Stimulated activated CD4-positive, alpha-beta T cell treated with anti-CD3 and anti-CD28 coated beads, Interleukin-1b, Interleukin-23, amount 100 ng/mL, for 1 hour (primary cell): ENCODE measurements at places on chromosomes 4 and X.

DNA sequence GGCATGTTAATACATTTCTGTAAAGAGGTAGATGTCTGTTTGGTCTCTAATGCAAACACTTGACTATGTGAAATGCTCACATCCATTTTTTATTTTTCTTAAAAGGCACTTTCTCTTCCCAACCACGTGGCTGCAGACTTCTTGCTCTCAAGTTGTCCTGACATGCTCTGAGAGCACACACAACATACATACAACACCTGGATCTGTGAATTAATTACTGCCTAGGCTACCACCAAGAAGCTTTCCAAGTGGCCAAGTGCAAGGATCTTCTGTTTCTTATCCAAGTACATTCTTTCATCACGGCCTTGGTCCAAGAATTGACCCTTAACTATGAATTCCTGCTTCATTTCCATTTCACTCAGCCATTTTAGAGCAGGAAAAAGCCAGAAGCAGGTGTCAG lies 110.8 kb downstream of the SPRY1 start:
- no peak for DNase-seq

DNA sequence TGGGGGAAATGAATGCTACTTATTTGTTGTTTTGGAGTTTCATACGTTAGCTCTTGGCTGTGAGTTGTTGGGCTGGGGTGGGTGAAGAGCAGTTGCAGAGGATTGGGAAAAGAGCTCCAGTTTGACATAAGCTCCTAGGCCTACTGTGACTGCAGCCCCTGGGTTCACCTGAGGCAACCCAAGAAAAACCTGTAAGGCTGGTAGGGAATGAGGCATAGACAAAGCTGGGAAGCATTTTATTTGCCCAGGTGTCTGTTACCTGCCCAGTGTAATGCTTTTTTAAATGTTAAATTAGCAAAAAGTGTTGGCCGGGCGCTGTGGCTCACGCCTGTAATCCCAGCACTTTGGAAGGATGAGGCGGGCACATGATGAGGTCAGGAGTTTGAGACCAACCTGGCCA lies 160.0 kb downstream of the FHIP1A start:
- no peak for DNase-seq

- no peak for DNase-seq
These were observed 8.4 kb upstream of the ASMT start for GRCh38 chrX:1606496-1606895.

DNA sequence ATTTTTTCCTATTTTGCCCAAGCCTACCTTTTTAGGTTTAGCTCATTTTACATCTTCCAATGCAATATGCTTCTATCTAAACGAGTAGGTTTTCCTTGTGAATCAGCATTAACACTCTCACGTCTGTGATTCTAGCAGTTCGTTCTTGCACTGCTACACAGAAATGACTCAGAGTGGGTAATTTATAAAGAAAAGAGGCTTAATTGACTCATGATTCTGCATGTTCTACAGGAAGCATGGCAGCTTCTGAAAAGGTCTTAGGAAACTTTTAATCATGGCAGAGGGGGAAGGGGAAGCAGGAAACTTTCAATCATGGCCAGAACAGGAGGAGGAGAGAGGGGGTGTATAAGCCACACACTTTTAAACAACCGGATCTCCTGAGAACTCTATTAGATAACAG lies 44.9 kb downstream of the SPANXN1 start:
- DNase-seq = no peak

DNA sequence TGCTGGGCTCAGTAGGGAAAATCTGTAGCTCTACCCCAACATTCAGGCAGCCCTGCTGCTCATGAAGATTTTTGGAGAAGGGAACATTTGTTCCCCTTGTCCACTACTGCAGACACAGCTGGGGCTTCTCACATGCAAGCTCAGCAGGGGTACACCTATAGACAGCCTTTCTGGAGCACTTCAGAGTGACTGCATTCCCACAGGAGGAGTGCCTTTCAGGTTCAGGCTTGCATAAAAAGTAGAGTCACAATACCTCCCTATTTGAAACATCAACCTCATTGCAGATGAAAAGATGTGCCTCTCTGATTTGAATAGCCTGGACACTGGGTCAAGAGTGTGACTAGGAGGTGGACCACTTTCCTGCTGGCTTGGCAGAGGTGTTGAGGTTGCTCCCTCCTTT lies 53.3 kb upstream of the NAP1L2 start:
- DNase-seq = no peak

DNA sequence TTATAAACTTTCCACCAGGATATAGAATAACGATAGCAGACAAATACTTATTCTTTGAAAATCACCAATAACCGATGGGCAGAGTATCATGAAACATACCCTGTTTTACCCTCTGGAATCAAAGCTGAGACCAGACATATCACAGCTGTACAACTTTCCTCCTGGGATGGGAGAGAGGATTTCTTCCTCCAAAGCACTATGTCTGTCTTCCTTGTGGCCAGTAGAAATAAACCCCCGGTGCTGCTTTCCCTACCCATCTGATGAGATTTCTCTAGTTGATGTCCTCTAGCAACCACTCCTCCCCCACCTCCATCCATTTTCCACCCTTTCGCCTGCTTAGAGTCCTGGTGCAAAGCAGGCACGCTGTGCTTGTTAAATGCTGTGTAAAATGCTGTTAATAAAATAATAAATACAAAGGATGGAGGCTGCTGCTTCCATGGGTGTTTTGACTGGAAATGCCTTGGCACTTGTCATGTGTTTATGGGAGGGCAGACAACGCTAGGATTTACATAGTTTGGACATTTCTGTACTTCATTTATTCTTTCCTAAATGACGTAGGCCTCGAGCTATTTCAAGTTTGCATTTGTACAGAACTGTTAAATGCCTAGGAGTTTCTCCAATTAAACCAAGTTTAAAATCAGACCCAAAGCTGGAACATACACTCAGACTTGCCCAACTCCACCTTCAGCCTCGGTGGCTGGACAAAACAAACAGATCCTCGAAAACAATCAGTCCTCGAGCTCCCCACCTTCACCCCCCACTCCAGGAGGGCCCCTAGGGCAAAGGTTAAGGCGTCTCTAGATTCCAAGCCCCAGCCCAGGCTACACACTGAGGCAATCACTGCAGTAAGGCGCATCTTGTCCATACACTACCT lies 10.1 kb downstream of the BCOR start:
- DNase-seq = no peak

GRCh38 chrX:91311969-91312368 lies 122.7 kb upstream of the PABPC5 start:
- no peak for DNase-seq

DNA sequence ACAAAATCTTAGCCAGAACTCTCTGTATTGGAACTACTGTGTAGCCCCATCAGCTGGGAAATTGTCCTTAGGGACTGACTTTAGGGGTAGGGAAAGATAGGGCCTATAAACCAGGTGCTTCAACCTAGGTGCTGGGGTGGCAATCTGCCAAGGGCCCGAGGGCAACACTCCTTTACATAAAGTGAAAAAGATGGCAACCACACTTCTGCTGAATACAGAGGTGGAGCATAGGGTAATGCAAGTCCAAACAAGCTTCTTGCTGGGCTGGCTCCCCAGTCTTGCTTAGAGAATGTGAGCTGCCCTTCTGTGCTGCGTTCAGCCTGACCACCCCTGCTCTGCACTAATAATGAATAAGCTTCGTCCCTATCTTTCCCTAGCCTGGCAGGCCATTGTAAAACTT lies 9.8 kb downstream of the ZBTB33 start:
- no peak for DNase-seq

GRCh38 chr4:152077582-152077981 lies 316.8 kb upstream of the GATB start:
- DNase-seq = no peak

DNA sequence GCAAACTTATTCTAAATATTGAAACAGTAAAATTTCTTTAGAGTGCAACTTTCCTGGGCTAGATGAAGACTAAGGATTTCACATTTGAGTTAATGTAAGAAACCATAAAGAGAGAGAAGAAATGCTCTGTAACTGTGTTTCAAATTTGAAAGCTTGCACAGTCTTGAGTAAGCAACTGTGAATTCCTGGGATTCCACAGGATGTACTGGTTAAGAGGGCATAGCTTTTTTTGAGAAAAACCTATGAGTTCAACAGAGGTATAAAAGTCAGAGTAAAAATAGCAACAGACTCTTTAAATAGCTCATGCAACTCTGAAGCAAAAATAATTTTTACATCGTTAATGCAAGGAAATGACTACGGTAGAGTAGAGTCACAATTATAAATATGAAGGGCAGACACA lies 25.5 kb downstream of the ZNF330 start:
- no peak for DNase-seq

DNA sequence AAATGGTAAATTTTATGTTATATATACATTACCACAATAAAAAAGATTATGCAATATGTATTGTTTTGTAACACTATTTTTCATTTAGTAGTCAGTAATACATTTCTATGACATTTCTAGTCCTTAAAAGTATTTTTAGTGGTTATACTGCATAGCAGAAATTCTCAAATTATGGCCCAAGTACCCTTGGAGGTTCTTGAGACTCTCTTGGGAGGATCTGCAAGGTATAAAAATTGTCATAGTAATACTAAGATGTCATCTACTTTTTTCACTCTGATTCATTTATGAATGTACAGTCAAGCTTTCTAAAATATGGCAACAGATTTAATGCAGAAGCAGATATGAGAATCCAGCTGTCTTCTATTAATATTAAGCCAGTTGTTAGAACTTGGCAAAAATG lies 138.6 kb upstream of the NAP1L5 start:
- no peak for DNase-seq

DNA sequence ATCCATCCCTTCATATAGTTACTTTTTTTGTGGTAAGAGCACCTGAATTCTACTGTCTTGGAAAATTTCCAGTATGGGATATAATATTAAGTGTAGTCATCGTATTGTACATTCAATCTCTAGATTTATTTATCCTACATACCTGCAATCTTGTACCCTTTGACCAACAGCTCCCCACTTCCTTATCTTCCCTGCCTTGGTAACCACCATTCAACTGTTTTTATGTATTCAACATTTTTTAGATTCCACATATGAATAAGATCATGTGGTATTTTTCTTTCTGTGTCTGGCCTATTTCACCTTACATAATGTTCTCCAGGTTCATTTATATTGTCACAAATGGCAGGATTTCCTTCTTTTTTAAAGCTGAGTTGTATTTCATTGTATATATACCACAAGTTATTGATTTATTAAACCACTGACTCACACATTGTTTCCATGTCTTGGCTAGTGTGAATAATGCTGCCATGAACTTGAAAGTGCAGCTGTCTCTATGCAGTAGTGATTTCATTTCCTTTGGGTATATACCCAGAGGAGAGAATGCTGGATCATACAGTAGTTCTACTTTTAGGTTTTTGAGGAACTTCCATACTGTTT lies 572.5 kb downstream of the MAGEB5 start:
- DNase-seq = no peak

- no peak for DNase-seq
These were observed 137.5 kb upstream of the ANXA3 start for GRCh38 chr4:78414116-78414515.

GRCh38 chr4:147548256-147548655 lies 67.4 kb downstream of the EDNRA start:
- DNase-seq = no peak

GRCh38 chr4:72888331-72888730 lies 181.2 kb downstream of the COX18 start:
- DNase-seq = no peak

GRCh38 chr4:20192736-20193135 lies 59.0 kb upstream of the SLIT2 start:
- no peak for DNase-seq

- no peak for DNase-seq
These were observed 114.7 kb downstream of the DCLK2 start for GRCh38 chr4:150192986-150193385.

DNA sequence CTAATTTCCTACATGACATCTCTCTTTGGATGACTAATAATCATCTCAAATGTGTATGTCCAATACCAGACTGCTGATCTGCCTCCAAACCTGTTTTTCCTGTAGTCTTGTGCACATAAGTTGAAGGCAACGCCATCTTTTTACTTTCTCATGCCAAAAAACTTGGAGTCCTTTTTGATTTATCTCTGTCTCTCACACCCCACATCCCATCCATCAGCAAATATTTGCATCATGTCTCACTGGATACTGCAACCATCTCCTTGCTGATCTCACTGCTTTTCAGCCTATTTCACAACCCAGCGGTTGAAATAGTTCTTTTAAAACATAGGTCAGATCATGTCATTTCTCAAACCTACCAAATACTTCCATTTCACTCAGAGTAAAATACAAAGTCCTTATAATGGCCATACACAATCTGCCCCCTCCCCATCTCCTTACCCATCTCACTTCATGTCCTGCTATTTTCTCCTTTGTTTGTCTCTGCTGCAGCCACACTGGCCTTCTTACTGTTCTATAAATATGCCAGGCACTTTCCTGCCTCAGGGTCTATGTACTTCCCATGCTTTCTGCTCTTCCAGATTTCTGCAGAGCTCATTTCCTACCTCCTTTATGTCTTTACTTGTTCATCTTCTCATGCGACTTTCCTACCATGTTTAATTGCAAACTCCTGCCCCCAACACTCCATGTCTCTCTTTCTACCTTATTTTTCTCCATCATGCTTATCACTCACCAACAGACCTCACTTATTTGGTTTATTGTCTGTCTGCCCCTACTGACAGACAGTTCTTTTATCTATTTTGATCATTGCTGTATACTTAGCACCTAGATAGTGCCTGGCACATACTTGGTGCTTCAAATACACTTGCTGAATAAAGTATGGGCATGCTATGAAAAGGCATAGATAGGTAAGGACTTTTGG lies 98.8 kb downstream of the ANXA3 start:
- no peak for DNase-seq

DNA sequence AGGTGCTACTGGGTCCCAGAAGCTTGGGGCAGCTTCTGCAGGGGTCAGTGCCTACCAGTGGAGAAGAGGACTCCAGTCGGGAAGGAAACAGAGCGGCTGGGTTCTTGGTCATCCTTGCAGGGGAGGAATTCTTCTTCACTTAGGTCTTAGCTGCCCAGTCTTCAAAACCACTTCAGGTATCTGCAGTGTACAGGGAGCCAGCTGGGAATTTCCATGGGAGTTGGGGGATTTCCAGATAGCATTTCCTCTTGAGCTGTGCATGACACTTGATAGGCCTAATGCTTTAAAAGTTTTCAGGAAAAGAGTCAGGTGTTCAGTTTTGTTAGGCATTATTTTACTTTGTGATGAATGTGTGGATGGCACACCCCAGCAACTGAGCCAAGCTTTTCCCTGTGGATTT lies 58.1 kb upstream of the ENPP6 start:
- DNase-seq = no peak

DNA sequence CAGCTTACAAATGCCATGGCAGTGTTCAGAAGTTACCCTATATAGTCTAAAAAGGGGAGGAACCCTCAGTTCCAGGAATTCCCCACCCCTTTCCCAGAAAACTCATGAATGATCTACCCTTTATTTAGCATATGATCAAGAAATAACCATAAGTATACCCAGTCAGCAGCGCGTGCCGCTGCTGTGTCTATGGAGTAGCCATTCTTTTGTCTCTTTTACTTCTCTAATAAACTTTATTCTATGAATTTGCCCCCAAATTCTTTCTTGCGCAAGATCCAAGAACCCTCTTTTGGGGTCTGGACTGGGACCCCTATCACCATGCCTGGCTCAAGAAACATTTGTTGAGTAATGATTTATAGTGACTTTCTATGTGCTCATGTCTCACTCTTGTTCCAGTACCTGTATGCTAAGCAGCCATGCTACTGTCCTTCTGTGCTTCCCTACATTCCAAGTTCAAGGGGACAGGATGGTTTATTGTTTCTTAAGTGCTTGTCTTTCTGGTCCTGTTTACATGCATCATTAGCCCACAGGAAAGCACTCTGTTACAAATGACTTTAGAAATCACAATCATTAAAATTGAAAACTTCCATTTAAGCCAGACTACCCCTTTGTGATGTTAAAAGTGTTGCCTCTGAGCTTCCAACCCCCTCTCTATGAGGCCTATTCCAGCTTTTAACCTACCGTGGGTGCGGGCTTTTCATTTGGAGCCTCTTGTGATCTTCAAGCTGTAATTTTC lies 63.4 kb upstream of the S100G start:
- DNase-seq = no peak
